Cardiac muscle cell (in vitro differentiated cells and primary cell): ENCODE measurements at places on chromosomes 12 and 14.

- no peak overlapping the region for H3K4me3 ChIP-seq
- peak; percentile 59 for DNase-seq
- H3K4me1 ChIP-seq, result no peaks in the 10 kb centered on the region
- H3K36me3 ChIP-seq, result no peaks in the 10 kb centered on the region
- H3K27ac ChIP-seq, result no peak overlapping the region
- no peaks in the 10 kb centered on the region for H3K27me3 ChIP-seq
These were observed 22.1 kb upstream of the LRRC9 start for GRCh38 chr14:59897757-59898383.

- H3K27ac ChIP-seq, result no peak overlapping the region
- no peak overlapping the region for H3K4me3 ChIP-seq
- H3K27me3 ChIP-seq, result no peaks in the 10 kb centered on the region
- H3K36me3 ChIP-seq, result no peaks in the 10 kb centered on the region
These were observed 20.9 kb downstream of the ISCA2 start for GRCh38 chr14:74514471-74514941.

GRCh38 chr14:22039938-22040780, 366.5 kb upstream of the OR4E1 start:
- peaks cover 4% of the 10 kb centered on the region for H3K27me3 ChIP-seq
- H3K4me1 ChIP-seq, result no peaks in the 10 kb centered on the region
- peak; percentile 15 for DNase-seq
- H3K27ac ChIP-seq, result no peak overlapping the region

GRCh38 chr14:68814539-68815297, 21.9 kb upstream of the ZFP36L1 start:
- H3K36me3 ChIP-seq, result no peaks in the 10 kb centered on the region
- peak overlapping the region; percentile 3 for H3K4me3 ChIP-seq
- H3K27ac ChIP-seq, result peak overlapping the region; percentile 74
- no peaks in the 10 kb centered on the region for H3K27me3 ChIP-seq
- DNase-seq, result peak; percentile 66
- peaks cover 31% of the 10 kb centered on the region for H3K4me1 ChIP-seq

GRCh38 chr14:95133282-95133681, 24.0 kb downstream of the DICER1 start:
- H3K27me3 ChIP-seq, result no peaks in the 10 kb centered on the region
- no peak overlapping the region for H3K4me3 ChIP-seq
- no peak for DNase-seq

DNA sequence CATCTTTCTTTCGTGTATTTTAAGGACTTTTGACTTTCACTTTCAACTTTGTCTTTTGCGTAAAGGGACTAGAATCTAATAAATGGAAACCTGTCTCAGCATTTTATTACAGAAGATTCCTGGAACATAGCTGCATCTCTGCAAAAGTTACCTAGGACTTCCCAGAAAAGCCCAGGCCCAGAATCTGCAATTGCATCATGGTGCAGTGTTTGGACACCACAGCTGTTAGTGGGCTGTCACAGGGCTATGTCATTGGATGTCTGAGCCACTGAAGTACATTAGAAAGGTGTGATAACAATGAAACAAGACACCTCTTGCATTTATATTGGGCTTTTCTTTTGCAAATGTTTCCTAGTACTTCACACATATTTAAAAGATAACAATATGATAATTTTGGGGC, 199.9 kb upstream of the IGF1 start:
- no peaks in the 10 kb centered on the region for H3K4me1 ChIP-seq
- no peaks in the 10 kb centered on the region for H3K27me3 ChIP-seq
- H3K27ac ChIP-seq, result no peak overlapping the region
- H3K36me3 ChIP-seq, result no peaks in the 10 kb centered on the region
- H3K4me3 ChIP-seq, result no peak overlapping the region

- no peaks in the 10 kb centered on the region for H3K36me3 ChIP-seq
- DNase-seq, result no peak
- H3K4me1 ChIP-seq, result no peaks in the 10 kb centered on the region
These were observed 924 bp upstream of the MANSC1 start for GRCh38 chr12:12350868-12351463.

- no peak for DNase-seq
- H3K36me3 ChIP-seq, result no peaks in the 10 kb centered on the region
- H3K4me1 ChIP-seq, result no peaks in the 10 kb centered on the region
- no peak overlapping the region for H3K4me3 ChIP-seq
- no peak overlapping the region for H3K27ac ChIP-seq
These were observed 513.0 kb upstream of the SEL1L start for GRCh38 chr14:82046512-82047226.

DNA sequence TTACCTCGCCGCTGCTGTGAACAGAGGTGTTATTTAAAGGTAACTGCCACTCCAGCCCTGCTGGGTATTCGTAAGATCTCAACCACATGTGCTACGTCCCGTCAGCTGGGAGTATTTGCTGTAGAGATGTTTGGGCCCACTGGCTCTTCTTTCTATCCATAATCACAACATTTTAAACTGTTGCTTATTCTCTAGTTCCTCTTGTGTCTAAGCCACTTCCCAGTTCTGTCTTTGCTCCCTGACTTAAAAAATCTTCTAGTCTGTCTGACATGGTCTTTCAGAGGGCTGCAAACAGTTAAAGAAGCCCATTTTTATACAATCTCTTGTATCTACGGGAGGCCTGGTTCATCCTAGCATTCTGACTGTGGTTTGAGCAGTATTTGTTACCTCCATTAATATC, 33.2 kb upstream of the HELB start:
- no peak overlapping the region for H3K4me3 ChIP-seq
- no peaks in the 10 kb centered on the region for H3K36me3 ChIP-seq
- H3K4me1 ChIP-seq, result no peaks in the 10 kb centered on the region
- DNase-seq, result no peak

- H3K4me1 ChIP-seq, result peaks cover 3% of the 10 kb centered on the region
- peaks cover 12% of the 10 kb centered on the region for H3K36me3 ChIP-seq
- no peaks in the 10 kb centered on the region for H3K27me3 ChIP-seq
- no peak for DNase-seq
- no peak overlapping the region for H3K4me3 ChIP-seq
- peak overlapping the region; percentile 52 for H3K27ac ChIP-seq
These were observed 30.9 kb downstream of the ATP2A2 start for GRCh38 chr12:110311903-110312302.

DNA sequence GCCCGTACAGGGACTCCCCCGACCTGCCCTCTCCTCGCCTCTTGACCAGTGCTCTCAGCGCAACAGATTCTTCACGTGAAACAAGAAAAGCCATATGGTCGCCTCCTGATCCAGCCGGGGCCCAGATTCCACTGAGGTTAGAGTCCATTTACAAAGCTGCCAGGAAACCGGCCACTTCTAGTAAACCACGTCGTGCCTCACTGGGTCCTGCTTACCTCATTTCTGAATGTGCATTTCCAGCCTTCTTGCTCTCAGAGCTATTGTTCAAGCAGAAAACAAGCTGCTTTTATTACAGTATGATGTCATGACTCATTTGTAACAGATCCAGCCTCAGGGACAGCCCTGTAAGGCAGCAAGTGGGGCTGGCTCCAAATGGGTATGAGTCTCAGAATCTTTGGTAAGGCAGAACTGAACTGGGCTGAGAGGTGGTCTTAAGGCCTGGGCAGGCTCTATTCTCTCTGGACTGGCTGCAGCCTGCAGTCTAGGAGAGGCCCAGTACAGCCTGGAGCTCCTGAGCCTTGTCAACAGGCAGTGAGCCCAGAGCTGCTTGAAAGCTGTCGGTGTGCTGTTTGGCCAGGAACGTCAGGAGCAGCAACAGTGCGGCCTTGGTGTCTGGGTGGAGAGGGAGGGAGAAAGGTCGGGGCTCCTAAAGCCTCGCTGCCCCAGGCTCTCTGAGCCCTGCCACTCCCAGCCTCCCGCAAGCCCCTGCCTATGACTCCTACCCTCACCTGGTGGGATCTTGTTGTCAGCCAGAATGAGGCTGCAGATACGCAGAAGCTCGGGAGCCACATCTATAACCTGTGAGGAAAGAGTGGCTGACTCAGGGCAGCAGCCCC, 8.3 kb downstream of the REC8 start:
- no peaks in the 10 kb centered on the region for H3K27me3 ChIP-seq
- H3K4me1 ChIP-seq, result no peaks in the 10 kb centered on the region
- no peak for DNase-seq
- no peak overlapping the region for H3K27ac ChIP-seq

- H3K27ac ChIP-seq, result no peak overlapping the region
- H3K27me3 ChIP-seq, result no peaks in the 10 kb centered on the region
- H3K36me3 ChIP-seq, result no peaks in the 10 kb centered on the region
- no peak overlapping the region for H3K4me3 ChIP-seq
- peak; percentile 78 for DNase-seq
- no peaks in the 10 kb centered on the region for H3K4me1 ChIP-seq
These were observed 40.5 kb downstream of the SLC2A14 start for GRCh38 chr12:7832059-7832696.

DNA sequence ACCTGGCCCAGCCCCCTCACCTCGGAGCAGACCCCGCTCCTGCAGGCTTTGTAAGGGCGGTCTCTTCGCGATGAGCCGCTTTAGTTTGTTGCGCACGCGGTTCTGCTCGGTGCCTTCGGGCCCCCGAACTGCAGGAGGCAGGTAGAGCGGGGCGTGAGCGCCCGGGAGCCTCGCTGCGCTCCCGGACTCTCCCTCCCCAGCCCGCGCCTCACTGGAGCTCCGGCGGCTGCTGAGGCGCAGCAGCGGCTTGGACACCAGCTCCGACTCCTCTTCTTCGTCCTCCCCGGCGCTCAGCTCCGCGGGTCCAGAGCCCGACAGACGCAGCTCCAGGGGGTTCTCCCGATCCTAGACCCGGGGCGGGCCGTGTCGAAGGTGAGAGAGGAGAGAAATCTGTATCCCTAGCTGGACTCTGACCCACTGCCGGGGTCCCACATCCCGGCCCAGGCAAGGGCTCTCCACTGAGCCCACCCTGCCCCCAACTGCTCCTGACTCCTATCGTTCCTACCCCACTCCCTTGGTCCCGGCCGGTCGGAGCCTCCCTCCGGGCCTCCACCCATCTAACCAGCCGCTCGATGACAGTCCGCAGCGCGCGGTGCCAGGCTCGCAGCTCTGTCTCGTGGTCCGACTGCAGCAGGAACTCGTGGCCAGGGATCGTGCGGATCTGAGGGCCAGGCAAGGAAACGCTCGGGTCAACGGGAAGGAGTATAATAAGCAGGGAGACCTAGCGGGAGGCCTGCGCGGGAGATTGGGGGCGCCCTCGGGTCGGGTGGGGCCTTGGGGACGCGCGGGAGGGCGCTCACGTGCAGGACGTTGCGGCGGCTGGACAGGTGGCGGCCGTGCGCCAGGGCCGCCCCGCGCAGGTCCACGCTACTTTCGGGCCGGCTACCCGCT, 4.2 kb downstream of the ARHGAP9 start:
- no peak overlapping the region for H3K27ac ChIP-seq
- H3K27me3 ChIP-seq, result peaks cover 79% of the 10 kb centered on the region
- H3K36me3 ChIP-seq, result no peaks in the 10 kb centered on the region
- peak; percentile 45 for DNase-seq
- peak overlapping the region; percentile 20 for H3K4me3 ChIP-seq

- no peaks in the 10 kb centered on the region for H3K36me3 ChIP-seq
- no peak for DNase-seq
- H3K4me3 ChIP-seq, result no peak overlapping the region
- no peaks in the 10 kb centered on the region for H3K4me1 ChIP-seq
- no peak overlapping the region for H3K27ac ChIP-seq
- peaks cover 28% of the 10 kb centered on the region for H3K27me3 ChIP-seq
These were observed 40.5 kb upstream of the PTCSC3 start for GRCh38 chr14:36217027-36217426.

DNA sequence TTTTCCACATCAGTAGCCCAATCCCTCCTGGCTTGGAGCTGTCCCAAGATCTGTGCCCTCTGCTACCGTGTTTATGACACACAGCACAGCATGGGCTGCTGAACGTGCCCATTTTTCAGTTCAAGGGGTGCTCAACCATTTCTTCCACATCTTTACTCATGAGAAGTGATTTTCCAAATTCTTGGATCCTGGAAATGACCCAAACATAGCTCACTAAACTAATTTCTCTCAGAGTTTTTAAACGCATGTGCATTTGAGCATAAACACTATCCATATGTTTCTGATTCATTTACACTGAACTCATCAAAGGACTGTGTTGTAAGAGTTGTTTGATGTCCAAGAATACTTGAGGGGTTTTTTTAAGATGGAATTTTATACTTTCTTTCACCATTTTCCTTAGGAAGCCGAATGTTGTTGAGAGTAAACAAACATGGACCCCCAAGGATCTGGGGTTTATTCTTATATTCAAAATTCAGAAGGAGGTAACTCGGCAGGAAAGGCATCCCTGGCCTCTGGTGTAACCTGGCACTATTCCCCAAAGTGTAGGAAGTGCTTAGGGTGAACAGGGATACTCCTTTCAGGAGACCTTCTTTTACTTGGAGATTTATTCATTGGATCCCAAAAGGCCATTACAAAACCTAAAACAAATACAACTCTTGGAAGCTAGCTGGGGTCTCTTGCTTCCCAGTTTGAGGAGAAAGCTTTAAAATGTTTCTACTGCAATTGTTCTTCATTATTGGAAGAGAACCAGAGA, 215.0 kb downstream of the BMP4 start:
- no peak overlapping the region for H3K27ac ChIP-seq
- no peaks in the 10 kb centered on the region for H3K4me1 ChIP-seq
- no peak overlapping the region for H3K4me3 ChIP-seq
- DNase-seq, result no peak
- H3K36me3 ChIP-seq, result no peaks in the 10 kb centered on the region

GRCh38 chr14:74663884-74664283, 49.0 kb downstream of the AREL1 start:
- no peak overlapping the region for H3K27ac ChIP-seq
- H3K36me3 ChIP-seq, result peaks cover 52% of the 10 kb centered on the region
- no peak for DNase-seq
- H3K4me3 ChIP-seq, result no peak overlapping the region

DNA sequence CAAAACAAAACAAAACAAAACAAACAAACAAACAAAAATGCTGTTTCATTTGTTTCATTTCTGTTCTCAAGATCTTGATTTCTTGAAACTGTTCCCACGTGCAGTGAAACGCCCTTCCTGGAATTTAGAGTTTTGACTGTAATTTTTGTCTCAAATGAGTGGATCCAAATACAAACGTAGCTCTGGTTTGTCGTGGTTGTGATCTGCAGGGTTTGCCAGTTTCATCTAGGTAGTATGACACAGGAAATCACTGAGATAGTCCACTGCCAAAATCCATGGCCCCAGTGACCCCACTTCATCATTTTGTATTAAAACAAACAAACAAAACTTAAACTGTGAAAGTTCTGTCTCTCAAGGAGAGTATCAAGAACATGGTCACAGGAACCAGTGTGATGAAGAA, 838.6 kb downstream of the BCL11B start:
- H3K4me3 ChIP-seq, result no peak overlapping the region
- no peaks in the 10 kb centered on the region for H3K27me3 ChIP-seq
- no peak for DNase-seq
- H3K36me3 ChIP-seq, result no peaks in the 10 kb centered on the region

- H3K27me3 ChIP-seq, result peaks cover 100% of the 10 kb centered on the region
- no peak overlapping the region for H3K27ac ChIP-seq
- no peak for DNase-seq
- H3K36me3 ChIP-seq, result no peaks in the 10 kb centered on the region
- H3K4me1 ChIP-seq, result peaks cover 7% of the 10 kb centered on the region
- H3K4me3 ChIP-seq, result no peak overlapping the region
These were observed 6.2 kb upstream of the LHX5 start for GRCh38 chr12:113477842-113478215.
